ENCODE measurements at places on chromosomes 5 and 9.

- DNase-seq, result peak; percentile 54
Measured at GRCh38 chr5:172283862-172284610, 472 bp upstream of the UBTD2 start.

GRCh38 chr9:83477571-83477970 lies 60.6 kb downstream of the FRMD3 start:
- DNase-seq, result peak; percentile 43

- DNase-seq, result no peak
Measured at GRCh38 chr9:138025908-138026307, 148.3 kb downstream of the CACNA1B start.

GRCh38 chr9:76417394-76417793 lies 23.2 kb upstream of the RFK start:
- DNase-seq, result no peak

GRCh38 chr5:157204765-157205164 lies 24.1 kb downstream of the ITK start:
- no peak for DNase-seq

- peak; percentile 72 for DNase-seq
Measured at GRCh38 chr5:97131139-97131710, 11.2 kb downstream of the LIX1 start.

- DNase-seq, result no peak
Measured at GRCh38 chr5:113039229-113039933, 62.8 kb downstream of the DCP2 start.

DNA sequence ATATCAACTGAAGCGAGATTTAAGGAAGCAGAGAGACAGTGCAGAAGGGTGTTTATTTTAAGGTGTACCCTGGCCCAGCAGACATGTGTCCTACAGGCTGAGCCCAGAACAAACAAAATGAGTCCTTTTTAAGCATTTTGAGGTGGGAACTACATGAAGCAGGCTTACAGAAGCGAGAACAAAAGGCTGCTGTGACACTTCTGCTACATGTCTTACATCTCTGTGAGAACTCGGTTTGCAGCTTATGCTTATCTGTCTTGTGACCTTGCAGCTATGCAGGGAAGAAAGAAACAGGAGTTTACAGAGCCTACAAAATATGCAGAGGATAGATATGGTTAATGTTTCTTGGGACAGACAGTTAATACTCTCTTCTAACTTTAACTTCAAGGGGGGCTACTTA lies 295.9 kb downstream of the CEMIP2 start:
- DNase-seq, result no peak

DNA sequence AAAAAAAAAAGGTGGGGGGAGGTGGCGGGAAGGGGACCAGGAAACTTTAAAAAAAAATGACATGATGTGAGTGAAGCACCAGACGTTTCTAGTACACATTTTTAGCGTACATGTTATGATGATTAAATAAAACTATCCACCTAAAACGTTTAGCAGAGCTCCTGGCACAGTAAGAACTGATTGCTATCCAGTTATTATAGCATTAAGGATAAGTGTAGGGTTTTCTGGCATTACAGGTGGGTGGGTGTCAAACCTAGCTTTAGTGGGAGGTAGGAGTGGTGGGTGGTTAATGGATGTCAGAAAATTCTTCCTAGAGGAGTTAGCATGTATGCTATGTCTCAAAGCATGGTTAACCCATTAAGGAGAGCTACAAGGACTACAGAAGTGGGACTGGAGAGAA lies 2329.5 kb downstream of the MAT2B start:
- no peak for DNase-seq

- DNase-seq, result no peak
Measured at GRCh38 chr5:112097768-112098167, 321.3 kb downstream of the EPB41L4A start.

DNA sequence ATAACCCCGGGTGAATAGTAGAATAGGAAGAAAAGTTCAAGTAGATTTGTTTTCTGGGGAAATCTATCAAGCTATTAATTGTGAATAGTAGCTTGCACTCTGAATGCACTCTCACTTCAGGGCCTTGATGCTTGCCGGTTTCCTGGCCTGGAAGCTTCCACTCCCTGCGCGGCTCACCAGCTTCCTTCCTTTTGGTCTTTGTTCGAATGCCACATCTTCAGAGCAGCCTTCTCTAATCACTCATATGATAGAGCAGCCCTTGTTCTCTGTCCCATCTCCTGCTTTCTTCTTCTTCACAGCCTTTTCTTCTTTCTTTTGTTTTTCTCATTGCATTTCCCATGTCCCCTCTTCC lies 146.7 kb downstream of the MAST4 start:
- no peak for DNase-seq

DNA sequence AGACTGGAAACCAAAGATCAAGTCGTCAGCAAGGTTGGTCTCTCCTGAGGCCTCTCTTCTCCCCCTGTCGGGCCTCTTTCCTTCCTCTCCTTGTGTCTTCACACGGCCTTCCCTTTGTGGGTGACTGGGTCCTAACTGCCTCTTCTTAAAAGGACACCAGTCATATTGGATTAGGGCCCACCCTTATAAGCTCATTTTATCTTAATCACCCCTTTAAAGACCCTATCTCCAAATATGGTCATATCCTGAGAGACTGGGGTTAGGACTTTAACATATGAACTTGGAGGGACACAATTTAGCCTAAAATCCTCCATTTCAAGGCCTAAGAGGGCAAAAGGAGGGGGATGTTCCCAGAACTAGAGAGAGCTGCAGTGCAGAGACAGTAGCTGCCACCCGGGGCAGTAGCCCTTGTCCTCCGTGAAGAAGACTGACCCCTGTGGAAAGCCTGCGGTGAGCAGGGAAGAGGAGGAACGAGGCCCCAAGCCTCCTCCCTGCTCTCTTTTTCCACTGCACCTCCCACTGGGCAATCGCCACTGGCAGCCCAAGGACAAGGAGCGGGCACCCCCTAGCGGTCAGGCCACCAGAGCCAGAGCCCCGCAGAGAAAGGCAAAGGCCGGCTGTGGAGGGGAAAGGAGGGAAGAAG lies 34.9 kb downstream of the CFAP90 start:
- DNase-seq, result peak; percentile 29

- DNase-seq, result no peak
Measured at GRCh38 chr5:53481159-53481886, 894 bp downstream of the FST start.

- no peak for DNase-seq
Measured at GRCh38 chr9:38371495-38371894, 21.0 kb upstream of the ALDH1B1 start.

DNA sequence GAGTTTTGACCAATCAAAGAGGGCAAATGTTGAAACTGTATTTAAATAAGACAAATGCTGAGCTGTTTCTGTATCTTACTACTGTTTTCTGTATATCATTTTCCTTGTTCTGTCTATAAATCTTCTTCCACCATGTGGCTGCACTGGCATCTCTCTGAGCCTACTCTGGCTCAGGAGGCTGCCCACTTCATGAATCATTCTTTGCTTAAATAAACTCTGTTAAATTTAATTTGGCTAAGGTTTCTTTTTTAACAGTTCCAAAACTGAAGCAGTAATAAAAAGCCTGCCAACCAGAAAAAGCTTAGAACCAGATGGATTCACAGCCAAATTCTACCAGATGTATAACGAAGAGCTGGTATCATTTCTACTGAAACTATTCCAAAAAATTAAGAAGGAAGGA lies 40.2 kb upstream of the TAS2R1 start:
- DNase-seq, result no peak

- no peak for DNase-seq
Measured at GRCh38 chr9:91820949-91821880, 128.8 kb downstream of the ROR2 start.

DNA sequence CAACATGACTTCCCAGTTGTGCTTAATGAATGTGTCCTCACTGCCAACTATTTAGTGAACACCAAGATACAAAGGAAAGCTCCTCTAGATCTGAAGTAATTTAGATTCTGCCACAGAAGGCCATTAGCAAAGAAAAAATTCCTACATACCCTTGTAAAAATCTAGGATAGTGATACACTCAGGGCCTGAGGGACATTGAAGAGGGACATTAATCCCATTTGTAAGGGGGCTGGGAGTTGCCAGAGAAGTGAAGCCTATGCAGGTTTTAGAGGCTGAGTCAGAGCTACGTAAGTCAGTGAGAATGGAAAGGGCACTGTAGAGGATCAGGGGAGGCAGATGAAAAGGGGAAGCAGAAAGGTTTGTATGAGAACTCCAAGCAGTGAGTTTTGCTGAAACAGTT lies 286.9 kb upstream of the TARS1 start:
- no peak for DNase-seq

DNA sequence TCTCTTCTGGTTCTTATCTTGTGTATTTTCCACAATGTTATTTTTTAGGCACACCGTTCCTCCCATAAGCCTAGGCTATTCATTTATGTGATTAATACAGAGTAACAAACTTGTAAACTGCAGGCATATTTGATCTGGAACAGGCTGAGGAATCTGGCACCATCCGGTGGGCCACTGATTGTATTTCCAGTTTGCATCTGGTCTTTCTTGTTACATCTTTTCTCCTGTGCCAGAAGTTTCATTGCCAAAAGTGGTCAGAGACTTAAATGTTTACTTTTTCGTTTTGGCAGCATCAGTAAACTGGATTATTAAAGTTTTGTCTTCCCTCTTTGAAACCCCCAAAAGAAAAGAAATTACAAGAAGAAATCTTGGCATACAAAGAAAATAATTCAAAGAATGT lies 17.9 kb upstream of the ZCCHC7 start:
- DNase-seq, result no peak

GRCh38 chr5:77251921-77252320 lies 41.4 kb downstream of the PDE8B start:
- no peak for DNase-seq

- DNase-seq, result no peak
Measured at GRCh38 chr5:16889203-16889971, 46.7 kb downstream of the MYO10 start.

- no peak for DNase-seq
Measured at GRCh38 chr5:165134155-165134554, 1628.7 kb downstream of the MAT2B start.

- DNase-seq, result no peak
Measured at GRCh38 chr9:124279531-124280175, 21.9 kb downstream of the NEK6 start.

DNA sequence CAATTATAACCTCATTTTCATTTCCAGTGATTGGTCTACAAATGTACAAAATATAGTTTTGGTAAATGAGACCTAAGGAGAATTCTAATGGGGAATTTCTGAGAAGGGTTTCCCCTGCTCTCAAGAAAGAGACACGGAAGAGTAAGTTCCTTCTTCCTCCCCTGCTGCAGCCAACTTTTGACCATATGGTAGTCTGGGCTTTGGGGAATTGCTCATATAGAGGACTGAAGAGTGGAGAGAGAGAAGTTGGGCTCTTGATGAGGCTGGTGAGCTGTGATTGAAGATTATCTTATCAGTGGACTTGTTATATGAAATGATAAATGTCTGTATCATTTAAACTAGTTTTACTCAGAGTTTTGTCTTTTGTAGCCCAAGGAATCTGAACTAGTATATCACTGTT lies 4.3 kb upstream of the LNPEP start:
- no peak for DNase-seq

- no peak for DNase-seq
Measured at GRCh38 chr5:75723378-75723777, 6.1 kb upstream of the POC5 start.

DNA sequence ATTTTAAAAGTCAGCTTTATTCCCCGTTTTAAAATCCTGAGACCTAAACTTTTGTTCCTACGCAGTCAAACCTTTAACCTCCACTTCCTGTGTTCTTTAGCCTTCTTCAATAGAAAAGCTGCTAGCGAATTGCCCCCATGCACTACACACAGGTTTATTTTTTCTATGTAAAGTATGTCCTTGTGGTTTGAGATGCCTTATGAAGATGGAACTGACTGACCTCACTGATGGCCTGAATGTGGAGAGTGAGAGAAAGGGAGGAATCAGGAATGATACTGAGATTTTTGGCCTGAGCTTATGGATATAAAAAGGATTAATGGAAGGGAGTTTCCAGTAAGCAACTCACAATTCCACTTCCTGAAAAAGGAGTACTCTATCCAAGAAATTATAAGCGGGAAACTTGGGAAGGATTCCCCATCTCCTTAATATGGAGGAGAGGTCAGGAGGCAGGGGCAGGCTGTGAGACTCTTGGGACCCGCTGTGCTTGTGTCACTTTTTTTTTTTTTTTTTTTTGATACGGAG lies 89.5 kb downstream of the UGCG start:
- DNase-seq, result no peak

DNA sequence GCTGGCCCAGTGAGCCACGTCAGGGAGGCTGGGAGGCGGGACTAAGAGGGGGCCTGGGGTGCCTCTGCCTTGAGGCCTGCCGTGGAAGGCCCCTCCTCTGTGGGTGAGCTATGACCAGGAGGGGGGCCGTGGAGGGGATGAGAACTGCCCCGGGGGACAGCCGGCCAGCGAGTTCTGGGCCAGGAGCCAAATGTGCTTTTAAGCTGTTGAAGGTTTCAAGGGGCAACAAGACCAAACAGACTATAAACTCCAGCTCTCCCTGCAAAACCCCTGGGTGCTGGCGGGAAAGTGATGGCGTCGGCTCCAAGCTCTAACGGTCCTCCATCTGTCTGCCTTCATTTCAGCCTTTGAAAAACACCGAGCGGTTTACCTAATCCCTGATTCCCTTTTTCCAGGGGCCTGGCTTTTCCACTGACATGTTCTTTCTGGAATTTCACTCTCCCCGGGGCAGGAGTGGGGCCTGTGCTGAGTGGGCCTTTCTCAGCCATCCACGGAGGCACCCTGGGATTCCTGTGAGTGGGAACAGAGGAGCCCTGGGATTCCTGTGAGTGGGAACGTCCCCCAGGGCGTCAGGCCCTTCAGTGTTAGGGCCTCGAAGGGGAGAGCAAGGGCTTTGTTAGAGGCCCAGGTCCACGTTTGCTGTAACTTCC lies 65.6 kb downstream of the COL5A1 start:
- DNase-seq, result peak; percentile 76

DNA sequence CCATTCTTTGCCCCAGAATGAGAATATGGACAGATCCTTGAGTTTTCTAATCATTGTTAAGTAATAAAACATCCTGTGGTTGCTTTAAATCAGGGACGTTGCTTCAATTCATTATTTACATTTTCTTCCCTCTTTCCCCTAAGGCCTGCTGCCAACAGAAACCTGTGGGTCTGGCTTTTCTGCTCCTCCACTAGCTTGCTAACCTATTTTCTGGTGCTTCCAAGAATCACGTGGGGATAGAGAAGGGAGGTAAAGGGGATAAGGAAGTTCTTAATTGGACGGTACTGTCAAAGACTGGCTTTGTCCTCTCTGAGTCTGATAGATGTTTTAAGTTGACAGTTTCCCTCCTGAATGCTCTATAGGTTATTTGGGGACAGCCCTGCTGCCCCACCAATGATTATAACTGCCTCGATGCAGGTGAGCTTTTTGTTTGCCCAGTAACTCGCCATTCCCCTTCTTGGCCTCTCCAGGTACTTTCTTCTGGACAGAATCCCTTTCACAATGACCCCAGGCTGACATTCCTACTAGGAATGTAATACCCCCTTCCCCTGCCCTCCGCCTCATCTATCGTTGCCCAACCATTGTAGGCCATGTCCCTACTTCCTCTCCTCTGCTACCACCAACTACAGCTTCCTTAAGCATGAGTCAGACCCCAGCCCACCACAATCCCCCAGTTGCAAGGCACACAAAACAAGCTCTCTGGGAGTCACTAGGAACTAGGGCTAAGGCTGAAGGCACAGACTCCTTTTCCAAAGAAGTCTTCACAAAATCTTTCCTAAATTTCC lies 19.9 kb upstream of the CPEB4 start:
- DNase-seq, result peak; percentile 32

Data from astrocyte of the cerebellum (primary cell).